Femur (tissue), 1 donor: ENCODE measurements at places on chromosomes 3 and 15.

DNA sequence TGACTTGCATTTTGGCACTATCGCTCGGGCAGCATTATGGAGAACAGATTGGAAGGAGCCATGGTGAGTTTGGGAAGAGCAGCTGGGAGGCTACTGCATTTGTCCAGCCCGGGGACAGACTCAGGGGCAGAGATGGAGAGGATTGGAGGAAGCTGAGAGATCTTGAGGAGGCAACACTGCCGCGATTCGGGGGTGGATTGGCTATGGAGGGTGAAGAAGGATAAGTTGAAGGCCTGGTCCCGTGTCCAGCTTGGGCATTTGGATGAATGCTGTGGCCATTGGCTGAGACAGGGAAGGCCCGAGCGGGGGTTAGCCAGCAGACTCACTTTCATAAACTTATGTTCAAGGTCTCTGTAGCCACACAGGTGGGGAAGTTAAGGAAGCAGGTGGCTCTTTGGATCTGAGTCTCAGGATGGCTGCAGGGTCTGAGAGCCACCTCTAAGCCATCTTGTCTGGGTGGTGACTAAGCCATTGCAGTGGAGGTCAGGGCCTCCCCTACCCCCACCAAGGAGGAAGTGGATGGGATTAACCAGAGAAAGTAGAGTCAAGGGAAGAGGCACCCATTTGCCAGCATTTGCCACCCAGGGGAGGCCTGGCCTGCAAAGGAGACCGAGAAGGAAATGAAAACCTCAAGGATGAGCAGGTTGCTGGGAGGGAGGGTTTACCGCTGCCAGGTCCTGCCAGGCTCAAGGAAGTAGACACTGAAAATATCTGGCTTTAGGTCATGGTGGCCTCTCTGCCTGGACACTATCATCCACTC, 144.0 kb upstream of the TLE3 start:
- peak; percentile 7 for DNase-seq

GRCh38 chr15:40266828-40267304, 16.0 kb downstream of the ANKRD63 start:
- no peak for DNase-seq

DNA sequence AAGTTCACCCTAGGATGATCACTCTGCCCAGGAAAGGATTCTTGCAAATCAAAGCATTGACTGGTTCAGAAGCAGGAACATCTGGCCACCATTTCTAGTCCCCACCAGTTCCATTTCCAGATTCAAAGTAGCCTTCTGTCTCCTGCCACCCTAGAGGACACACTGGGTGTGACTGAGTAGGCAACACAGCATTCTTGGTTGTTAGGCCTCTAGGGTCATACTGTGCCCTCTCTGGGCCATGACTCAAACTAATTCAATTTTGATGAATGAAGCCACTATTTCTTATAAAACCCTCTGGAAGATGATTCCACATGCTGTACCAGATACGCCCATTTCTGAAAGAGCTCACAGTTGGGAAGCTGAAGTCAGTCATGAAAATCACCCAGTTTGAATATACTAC, 69.7 kb downstream of the WDR76 start:
- DNase-seq, result no peak

DNA sequence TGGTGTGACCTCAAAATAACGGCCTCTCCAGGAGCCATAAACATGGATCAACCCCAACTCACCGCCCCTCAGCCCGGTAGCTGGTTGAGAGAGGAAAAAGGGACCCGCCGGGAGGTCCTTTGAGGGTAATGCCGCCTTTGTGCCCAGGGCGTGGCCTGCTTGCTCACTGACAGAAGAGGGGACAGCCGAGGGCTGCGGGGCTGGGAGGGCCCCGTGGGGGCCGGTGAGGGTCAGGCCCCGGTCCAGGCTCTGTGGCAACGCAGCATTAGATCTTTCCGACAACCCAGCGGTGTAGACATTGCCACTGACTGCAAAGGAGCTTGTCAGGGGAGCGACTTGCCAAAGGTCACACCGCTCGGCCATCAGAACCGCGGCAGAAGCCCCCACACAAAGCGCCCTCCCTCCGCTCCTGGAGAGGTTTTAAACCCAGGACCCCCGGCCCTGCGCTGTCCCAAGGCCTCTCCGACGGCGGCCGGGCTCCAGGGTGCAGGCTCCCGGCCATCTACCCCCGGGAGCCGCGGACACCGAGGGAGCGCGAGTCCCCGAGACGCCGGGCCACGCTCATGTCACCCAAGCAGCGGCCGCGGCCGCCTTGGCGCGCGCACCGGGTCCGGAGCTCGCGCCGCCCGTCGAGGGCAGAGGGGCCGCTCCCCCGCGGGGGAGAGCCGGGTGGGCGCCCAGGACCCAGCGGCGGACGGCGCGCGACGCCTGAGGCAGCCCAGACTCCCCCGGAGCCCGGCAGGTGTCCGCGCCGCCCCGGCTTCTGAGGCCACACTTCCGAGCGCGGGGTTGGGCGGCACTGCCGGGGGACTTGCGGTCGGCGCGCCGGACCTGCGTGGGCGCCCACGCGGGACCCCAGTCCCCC, 975 bp downstream of the PCSK6 start:
- no peak for DNase-seq

GRCh38 chr3:9649791-9650521, 651 bp downstream of the MTMR14 start:
- DNase-seq, result no peak

DNA sequence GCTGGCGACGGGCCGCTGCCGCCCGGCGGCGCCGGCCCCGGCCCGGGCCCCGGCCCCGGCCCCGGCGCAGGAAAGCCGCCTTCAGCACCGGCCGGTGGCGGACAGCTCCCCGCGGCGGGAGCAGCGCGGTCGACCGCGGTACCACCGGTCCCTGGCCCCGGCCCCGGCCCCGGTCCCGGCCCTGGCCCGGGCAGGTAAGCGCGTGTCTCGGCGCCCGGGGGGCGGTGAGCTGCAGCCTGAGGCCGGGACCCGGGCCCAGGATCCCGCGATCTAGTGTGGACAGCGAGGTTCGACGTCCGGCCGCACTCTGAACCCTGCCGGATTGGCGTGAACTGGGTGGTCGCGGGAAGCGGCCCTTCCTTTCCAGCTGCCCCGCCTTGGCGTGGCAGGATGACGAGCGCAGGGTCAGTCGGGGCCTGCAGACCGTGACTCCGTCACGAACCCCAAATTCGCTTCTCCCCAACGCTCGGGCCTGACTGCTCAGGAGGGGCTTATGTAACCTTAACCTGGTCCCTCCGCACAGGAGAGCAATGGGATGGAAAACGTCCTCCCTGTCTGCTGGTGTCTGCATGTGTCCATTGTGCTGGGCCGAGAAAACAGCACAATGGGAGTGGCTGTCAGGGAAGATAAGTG, 472 bp downstream of the BSN start:
- DNase-seq, result no peak

DNA sequence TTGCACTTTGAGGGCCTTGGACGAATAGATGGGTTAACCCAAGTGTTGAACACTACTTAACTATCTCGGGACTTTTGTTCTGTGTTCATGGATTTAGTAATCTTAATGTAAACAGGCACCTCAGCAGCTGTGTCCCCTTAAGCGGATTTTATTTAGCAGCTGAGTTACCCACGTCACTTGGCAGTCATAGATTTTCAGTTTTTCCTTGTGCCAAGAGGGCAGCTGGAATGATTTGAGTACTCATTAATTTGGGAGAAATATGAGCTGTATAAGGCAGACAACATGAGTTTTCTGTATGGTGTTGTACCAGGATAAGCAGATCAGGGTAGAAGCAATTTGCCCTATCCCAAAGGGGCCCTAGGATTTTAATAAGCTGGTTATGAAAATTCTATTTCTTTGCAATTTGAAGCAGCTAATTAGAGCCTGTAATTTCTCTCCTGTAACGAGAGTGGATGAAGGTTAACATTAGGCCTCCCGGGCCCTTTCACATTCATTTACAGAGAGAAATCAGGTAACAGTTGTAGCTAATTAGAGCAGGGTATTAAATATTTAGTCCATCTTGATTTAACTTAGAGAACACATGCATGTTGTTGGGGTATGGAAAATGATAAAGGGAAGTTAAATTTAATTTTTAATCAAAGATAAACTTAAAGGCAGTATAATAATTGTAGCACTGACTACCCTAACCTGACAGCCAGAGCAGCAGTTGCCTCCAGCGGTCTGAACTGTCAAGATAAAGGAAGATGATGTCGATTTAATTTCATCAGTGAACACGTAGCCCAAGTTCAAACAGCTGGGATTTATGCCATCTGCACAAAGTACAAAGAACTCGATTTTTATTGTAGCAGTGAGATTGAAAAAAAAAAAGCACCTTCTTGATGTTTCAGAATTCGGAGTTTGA, 194.5 kb downstream of the LRTM1 start:
- peak; percentile 40 for DNase-seq

DNA sequence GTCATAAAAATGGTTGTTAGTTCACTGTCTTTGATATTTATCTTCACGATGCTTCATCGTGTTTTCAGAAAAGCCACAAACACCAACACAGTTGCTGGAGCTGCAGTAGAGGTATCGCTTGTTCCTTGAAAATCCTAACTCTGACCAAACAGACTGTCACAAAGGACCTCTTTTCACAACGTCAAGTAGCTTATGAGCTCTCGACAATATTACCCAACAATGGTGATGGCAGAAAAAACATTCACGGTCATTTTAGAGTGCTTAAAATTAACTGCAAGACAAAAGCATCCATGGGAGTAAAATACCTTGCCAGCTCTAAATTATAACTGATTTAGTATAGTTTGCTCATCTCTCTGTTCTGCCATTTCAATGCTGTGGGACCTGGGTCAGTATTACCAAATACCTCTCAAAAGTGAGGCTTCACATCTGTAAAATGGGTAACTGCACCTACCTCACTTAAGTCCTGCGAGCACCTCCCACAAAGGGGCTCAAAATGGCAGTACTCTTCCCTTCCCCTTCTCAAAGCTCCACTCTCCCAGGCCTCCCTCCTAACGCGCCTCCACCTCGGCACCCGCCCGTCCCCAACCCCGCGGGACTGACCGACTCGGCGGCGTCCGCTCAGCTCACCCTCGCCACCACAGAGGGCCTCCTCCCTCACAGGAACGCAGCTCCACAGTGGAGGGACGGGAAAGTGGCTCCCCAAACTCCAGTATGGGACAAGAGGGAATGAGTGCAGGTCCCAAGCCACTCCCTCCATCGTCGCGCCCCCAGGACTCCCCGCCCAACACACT, 546 bp downstream of the TRIM59 start:
- DNase-seq, result no peak

- peak; percentile 72 for DNase-seq
Observed at GRCh38 chr15:25775317-25775912, 87.7 kb downstream of the ATP10A start.

DNA sequence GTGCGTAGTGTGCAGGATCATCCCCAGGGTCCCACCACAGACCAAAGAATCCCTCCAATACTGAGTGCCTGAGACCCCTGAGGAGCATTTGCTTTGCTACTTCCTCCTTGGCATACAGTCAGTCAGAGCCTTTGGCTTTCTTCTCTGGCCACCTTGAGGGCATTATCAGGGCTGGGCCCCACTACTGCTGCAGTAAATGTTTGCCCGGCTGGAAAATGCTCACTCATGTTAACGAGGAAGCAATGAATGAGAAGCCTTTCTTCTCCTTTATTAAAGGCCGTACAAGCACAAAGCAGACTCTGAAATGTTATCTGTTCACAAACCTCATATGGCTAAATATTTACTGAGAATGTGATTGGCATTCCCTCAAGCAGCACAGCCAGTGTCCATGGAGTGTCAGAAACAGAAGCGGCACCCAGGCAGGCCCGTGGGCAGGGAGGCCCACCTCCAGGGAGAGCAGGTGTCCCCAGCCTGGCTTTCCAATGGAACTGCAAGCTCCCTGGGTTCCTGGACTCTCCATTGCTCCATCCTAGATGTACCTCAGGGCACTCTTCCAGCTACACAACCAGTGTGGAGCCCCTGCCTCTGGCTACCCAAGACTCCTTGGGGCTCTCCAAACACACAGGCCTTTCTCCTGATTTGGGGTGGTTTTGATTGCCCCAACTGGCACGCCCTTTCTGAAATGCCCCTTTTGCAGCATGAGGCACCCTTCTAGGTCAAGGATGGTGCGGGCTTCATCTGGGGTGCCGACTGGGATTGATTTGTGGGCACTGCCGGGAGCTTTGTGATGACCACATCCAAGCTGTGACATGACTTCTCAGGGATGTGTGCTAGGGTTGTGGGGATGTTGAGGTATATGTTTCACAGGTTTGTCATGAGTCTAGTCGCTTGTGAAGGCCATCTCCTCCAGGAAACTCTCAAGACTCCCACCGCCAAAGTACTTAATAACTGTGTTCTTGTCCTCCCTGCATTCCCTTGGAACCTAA, 195.6 kb downstream of the FAM43A start:
- no peak for DNase-seq

DNA sequence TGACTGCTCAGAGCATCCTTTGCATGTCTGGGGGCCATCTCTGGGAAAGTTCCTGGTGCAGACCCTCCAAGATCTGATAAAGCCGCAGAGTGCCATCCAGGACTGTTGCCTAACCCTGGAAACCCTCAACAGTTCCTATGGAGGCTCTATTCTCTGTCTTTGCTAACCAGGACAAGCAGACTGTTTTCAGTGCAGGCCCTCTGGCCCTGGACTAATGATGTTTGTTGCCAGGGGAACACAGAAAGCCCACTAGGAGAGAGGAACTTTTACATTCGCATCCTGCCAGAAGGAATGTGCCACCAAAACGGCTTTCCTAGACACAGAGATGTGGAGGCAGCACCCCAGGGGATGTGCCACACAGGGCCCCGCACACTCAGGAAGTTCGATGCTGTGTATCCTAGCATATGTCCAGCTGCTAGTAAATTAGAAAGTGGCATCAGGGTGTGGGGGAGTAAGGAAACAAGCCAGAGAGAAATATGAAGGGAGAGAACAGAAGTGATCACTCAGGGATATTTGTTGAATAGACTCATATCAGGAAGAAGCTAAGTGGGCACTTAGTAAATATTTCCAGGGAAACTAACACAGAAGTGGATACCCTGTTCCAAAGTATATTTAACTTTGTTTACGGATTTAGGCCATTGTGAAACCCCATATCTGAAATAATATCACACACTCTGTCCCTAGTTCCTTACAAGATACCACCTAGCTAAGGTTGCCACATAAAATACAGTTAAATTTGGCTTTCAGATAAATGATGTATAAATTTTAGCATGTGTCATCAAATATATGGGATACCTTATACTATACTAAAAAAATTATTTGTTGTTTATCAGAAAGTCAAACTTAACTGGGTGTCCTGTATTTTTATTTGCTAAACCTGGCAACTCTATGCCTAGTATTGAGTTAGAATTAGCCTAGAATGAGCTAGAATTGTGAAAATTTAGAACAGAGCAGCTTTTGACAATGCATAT, 29.9 kb upstream of the TMOD3 start:
- DNase-seq, result no peak

DNA sequence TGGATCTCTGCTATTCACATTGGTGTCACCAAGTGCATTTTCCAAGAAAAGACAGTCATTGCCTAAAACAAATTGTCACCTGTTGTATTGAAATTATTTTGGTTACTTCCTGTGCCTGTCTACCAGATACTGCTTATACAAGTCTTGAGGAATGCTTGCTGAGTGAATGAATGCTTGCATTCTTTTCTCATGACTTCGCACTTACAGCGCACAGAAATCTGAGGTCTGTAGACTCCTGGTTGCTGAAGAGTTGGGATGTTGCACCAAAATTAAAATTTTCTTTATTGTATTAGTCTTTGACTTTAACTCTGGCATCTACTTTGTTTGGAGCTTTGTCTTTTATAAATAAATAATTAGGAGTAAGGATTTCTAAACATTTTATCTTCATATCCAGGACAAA, 28.4 kb downstream of the SH3GL3 start:
- DNase-seq, result no peak

GRCh38 chr3:11269007-11269406, 3.2 kb upstream of the ATG7 start:
- DNase-seq, result no peak
